Stimulated activated CD4-positive, alpha-beta T cell treated with anti-CD3 and anti-CD28 coated beads, Interleukin-4, amount 100 ng/mL, for 4 hours (primary cell): ENCODE measurements at places on chromosomes 6 and 20.

- no peak for DNase-seq
Observed at GRCh38 chr20:10004900-10005299, 29.9 kb upstream of the ANKEF1 start.

DNA sequence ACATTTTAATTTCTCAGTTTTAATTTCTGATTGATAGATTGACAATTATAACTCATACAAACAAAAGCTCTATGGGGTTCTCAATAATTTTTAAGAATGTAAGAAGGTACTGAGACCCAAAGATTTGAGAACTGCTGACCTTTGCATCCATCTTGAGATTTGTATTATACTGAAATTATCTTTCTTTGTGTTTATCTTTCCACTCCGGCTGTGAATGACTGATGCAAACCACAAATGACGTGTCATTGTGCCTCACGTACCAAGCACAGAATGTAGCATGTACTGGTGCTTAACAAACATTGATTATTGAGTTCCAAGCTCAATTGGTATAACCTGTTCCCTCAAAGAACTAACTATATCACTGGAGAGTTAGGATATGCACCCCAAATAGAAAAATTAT lies 152.1 kb upstream of the SMLR1 start:
- DNase-seq = no peak

DNA sequence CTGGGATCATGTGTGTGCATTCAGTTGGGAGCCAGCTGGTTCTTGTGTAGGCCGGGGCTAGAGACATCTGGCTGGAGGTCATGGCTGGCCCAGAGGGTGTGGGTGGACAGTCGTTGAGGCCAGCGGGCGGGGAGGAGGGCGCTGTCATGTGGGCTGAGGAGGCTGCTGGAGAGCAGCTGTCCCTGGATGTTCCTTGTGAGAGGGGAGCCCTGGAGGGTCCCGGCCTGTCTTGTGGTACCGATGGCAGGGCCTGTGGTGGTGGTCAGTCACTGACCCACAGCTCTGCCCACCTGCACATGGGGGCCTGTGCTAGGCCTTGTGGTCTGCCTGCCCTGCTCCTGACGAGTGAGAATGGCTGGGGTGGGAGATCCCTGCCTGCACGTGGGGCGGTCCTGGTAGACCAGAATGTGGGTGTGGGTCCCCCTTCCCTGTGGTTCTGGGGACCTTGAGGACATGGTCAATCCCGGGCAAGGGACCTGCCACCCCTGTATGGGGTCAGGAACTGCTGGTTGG lies 1.9 kb upstream of the C20orf204 start:
- DNase-seq = no peak

DNA sequence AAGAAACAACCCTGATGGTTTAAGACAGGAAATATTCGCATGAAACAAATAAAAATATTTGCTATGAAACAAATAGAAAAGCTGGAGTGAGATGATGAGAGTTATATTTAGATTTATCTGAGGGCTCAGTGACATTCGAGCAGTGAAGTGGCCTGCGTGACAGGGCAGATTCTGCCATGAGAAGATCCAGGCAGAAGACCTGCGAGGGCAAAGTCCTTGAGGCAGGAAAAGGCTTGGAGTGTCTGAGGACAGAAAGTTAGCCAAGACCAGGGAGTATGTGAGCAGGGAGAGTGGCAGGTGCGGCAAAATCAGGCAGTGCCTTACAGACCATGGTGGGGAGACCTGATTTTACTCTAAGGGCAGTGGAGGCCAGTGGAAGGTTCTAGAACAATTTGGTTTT lies 66.9 kb upstream of the RIN2 start:
- DNase-seq = no peak

- no peak for DNase-seq
Observed at GRCh38 chr20:19137641-19138040, 74.8 kb upstream of the SLC24A3 start.

DNA sequence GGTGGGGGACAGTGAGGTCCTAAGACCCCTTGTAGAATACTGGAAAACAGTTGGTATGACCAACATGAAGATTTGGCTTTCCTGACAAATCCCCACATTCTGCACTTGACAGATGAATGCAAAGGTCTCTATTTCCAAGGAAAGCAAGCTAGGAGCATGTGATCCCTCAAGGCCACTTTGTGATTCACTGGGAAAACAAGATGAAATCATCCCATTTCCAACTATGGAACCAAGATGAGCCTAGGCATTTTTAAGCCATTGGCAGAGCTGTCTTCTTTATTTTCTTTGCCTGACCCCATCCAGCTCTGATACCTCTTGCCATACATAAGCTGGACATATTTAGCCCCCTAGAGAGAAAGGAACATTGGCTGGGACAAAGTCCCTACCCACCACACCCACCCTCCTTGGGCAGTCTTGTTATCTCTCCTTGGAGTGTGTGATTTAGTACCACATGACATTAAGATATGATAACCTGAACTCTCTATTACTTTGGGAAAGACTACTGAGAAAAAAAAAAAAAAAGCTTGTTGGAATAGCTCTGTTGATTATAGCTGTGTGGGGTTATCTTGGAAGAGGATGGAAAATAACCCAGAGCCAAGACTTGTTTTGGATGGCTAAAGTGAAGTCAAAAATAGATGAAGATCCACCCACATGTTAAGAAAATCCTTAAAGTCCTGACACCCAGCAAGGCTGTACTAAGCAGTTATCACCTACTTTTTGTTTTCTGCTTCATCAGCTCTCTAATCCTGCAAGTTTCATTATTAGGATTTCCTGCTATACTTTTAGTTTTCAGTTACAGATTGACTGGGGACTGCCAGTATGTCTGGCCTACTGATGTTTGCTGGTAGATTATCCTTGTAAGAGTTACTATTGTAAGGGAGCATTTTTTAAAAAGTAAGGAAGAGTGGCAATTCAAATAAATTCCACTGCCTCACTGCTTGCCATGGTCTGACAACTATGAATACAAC lies 90.1 kb upstream of the PREP start:
- DNase-seq = no peak

DNA sequence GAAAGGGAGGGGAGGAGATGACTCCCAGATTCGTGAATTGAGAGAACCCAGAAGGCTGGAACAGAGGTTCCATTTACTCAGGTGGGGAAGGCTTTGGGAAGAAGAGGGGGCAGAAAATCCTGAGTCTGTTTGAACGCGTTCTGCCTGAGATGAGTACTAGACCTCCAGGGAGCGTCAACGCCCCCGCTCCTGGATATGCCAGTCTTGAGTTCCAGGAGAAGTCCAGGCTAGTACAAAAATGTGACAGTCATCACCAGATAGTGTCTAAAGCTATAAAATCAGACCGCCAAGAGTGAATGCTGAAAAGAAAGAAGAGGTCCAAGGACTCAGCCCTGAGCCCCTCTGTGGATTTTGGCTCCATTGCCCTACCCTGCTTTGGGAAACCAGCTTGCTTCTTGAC lies 8.6 kb downstream of the AHCY start:
- DNase-seq = no peak

DNA sequence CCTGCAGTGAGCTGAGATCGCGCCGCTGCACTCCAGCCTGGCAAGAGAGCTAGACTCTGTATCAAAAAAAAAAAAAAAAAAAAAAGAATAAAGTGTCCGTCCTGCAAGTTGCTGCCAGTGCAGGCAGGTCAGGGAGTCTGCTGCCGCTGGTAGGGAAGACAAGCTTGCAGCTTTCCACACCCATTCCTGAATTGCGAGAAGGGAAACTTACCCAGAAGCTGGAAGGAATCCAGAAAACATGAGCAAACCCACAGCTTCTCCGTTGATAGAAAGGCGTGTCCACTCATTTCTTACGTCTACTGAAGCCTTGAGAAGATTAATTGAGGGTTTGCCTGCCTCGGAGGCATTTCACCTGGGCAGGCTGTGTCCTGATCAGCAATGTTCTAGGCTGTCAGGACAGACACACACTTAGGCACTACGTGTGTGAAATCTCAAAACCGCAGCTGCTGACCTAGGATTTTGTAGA lies 61.6 kb upstream of the DSP start:
- no peak for DNase-seq

- no peak for DNase-seq
Observed at GRCh38 chr20:47700327-47700726, 85.0 kb downstream of the SULF2 start.

DNA sequence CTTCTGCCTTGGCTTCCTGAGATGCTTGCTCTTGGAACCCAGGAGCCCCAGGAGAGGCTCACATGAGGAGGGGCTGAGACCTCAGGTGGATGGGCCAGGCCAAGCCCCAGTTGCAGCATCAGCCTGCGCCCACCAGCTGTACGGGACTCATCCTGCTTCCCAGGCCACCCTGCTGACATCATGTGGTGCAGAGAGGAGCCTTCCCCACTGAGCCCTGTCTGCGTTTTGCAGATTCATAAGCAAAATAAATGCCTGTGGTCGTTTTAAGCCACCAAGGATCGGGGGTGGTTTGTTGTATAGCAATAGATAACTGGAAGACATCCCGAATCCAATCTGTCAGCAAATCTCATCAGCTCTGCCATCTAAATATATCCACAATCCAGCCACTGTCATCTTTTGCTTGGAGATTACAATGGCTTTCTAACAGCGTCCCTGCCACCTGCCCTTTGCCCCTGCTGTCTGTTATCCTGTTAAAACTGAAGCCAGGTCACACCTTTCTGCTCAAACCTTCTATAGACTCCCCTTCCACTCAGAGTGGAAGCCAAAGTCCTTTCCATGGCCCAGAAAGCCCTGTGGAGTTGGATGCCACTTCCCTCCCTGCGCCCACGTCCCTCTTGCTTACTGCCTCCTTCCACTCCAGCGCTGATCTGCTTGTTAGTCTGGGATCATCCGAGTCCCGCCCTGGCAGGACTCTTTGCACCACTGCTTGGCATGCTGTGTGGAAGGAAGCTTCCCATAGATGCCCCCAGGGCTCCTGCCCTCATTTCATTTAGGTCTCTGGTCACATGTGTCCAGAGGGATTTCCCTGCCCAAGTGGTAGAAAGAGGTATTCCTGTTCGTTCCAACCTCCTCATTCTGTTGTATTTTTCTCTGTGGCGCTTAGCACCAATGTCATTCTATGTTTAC lies 24.0 kb upstream of the MLN start:
- DNase-seq = no peak

DNA sequence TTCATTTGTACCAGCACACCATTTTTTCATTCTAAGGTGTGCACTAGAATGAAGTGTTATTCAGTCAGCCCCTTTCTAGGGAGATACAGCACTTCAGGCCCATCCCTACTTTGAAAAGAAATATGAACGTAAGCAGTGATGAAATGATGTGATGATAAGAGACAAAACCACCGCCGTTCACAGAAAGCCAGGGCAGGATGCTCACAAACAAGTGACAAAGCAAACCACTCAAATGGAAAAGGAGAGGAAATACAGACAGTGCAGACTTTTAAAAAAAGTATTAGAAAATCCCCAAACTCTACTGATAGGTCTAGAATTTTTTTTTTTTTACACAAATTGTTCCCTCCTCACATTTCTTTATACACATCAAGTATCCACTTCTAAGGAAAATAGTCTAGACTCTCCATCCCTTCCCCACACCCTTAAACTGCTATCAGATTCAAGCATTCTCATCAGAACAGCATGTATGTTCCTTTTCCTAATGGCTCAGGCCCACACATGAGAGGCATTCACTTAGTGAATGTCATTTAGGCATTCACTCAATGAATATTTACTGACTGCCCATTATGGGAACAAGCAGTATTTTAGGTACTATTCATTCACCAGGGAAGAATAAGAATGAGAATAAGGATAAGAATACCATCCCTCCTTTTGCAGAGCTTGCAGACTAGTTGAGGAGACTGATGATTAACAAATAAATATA lies 243.5 kb downstream of the GMPR start:
- peak; percentile 62 for DNase-seq

DNA sequence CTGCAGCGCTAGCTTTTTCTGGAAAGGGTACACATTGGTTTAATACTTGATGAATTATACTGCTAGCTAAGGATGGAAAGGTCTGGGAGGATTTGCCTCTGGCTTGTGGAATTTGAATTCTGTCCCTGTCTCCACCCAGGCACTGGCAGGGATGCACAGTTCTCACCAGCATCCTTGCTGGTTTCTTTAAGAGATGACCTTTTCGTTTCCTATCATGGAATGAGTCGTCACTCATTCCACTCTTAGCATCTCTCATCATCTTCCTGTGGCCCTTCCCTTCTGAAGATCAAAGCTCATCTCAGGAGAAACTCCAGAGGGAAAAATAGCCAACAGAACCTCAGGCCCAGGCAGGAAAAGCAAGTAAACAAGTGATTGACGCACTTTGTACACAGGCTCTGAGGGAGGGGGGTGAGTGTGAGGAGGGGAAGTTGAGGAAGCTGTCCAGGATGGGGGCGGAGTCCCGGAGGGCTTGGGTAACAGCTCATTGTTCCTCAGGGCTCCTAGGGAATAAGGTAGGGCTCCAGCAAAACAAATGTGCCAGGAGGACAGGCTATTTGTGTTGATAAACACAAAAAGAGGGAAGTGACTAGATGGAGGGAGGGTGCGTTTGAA lies 25.7 kb upstream of the SAYSD1 start:
- DNase-seq = no peak

DNA sequence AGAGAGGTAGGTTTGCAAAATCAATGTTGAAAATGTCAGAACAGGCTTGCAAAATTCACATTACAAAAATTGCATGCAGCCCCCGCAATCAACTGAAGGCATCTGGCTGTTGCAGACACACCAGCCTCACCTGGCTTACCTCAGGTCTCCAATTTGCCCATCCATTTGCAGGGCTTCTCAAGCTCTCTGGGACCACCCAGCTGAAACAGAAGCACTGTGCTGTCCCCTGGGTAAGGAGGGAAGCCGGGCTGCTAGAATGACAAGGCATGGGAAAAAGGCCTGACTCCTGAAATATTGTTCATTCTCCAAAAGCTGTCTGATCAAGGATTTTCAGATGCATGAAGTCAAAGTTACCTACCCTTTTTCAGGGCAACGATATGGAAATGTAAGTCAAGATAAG lies 52.6 kb upstream of the CD93 start:
- DNase-seq = no peak
